NCI-H1105 (cell line): ENCODE measurements at places on chromosomes 4 and X.

DNA sequence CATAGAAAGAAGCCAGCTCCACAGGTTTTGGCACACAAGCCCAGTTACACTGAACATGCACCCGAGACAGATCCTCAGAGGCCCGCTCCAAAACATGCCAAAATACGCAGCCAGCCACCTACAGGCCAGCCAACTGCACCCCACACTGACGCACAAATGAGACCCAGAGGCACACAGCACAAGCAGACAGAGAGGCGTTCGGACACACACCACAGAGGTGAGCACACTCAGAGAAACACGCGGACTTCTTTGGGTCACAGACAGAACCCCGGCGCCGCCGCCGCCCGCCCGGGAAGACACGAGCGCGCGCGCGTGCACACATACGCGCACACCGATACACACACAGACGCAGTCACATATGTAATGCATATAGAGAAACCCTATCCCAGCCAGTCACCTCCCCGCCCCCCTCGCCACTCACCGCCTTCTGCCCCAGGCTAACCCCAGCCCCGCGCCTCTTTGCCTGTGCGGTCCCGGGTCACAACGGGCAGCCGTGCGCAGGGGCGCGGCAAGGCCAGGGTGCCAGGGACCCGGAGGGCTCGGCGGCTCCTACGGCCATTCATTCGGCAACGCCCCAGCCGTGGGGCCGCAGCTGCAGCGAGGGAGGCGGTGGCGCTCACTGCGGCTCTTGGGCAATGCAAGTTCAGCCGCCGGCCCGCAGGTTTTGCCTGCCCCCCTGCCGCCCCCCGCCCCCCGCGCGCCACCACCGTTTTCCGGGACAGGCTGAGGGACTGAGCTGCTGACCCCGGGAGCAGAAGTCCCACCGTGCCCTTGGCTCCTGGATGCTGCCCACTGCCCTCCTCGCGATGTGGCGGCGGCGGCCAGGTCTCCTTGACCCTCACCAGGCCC, 553 bp downstream of the SEPTIN6 start:
- DNase-seq = no peak

DNA sequence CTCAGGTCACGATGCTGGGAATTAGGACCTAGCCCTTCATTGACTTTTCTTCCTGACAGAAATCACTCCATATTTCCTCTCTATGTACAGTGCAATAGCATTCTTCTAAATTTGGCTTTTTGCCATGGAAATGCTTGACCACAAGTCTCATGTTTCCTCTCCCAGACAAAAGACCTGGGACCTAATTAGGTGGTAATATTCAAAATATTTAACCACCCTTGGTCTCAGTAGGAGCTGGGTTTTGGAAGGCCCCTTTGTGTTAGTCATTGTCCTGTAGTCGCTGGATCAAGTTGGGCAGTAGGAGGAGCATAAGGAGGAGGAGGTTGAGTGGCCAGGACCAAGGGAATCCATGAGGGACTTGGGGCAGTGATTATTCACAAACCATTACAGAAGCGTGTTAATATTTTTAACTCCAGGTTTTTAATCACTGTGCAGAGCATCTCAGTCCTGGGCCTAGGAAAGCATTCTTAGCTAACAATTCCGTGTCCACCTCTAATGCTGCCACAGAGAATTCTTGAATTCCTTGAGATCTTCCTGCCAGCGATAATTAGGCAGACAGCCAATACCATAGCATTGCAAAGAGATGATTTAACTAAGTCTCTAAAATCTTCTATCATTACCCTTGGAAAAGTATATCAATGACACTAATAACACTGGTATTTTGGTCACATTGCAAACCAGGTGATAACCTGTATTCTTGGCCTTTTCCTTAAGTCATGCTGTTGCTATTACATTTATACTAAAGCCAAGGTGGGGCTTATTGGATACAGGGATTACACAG, 25.0 kb upstream of the SHROOM4 start:
- no peak for DNase-seq

- no peak for DNase-seq
Measured at GRCh38 chrX:34063616-34064015, 68.5 kb downstream of the FAM47A start.

GRCh38 chrX:102934624-102935023, 2.4 kb upstream of the RAB40AL start:
- peak; percentile 5 for DNase-seq

- no peak for DNase-seq
Measured at GRCh38 chr4:87236861-87237260, 16.4 kb upstream of the KLHL8 start.
